ENCODE measurements at places on chromosomes 12 and 14.

- no peak for DNase-seq
Measured at GRCh38 chr14:91009501-91010152, 50.8 kb downstream of the RPS6KA5 start.

GRCh38 chr12:29569132-29569757, 71.8 kb upstream of the OVCH1 start:
- no peak for DNase-seq

- DNase-seq: no peak
Measured at GRCh38 chr14:50257732-50258131, 26.4 kb upstream of the SOS2 start.

DNA sequence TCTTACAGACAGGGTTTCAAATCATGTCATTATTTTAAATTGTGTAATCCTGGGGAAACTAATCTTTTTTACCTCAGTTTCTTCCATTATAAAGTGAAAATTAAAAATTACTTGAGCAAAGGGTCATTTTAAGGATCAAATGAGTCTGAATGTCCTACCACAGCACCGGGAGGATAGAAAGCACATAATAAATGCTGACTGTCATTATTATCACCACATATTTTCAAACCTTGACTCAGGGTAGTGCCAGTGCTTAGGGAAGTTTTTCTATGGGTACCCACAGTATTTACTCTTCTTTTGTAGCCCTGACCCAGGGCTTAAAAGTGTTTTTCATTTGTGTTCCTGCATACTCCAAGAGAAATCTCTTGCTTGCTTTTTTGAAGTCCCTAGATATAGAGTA, 60.5 kb downstream of the KCNMB4 start:
- no peak for DNase-seq

DNA sequence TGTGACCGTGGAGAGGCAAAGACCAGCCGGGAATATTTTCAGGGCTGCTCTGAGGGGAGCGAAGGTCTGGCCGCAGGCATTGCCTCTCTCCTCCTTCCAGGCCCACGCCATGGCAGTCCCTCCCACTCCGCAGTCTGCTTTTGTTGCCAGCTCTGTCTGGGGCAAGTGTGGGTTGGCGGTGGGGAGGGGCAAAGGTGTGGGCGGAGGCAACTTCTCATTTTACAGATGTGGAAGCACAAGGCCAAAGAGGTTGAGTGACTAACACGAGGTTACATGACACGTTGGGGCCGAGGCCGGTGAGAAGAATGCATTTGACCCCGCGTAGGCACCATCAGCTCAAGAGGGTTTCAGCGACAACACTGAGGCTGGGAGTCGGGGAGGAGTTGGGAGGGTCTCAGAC, 6.1 kb upstream of the FAIM2 start:
- no peak for DNase-seq

GRCh38 chr12:110737532-110737931, 5.2 kb downstream of the PPP1CC start:
- no peak for DNase-seq

Data from fibroblast of skin of left quadriceps (primary cell).